HTR-8/SVneo (cell line): ENCODE measurements at places on chromosomes 11 and 22.

DNA sequence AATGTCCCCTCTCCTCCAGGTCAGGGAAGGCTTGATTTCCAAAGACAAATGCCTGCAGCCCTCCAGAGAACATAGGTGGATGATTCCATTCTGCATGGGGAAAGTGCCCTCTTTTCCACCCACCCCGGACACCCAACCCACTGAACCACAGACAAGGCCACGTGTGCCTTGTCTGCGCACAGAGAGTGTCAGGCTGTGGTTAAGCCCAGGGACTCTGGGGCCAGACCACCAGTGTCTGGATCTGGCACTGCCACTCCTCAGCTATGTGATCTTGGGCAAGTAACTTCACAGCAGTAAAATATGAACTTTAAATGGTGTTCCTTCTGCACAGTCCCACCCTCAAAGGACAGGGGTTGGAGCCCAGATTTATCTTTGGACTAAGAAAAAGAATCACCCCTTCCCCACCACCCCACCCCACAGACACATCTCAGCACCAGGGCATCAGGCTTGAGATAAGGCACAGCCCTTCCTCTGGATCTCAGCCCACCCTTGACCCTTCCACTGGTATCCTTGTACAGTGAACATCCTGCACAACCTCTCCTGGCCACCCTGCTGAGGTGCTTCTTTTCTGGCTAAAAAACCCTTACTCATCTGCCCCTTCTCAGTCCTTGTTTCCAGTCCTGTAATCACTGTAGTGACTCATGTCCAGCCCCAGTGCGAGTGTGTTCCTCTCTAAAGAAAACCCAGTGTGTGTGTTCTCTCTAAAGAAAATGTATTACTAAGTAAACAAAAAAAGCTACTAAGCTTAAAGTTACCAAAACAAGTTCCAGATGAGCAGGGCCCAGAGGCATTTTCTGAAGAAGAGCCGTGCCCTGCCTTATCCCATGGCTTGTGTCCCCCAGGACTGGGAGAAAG is 1.9 kb upstream of the PTGDR2 start:
- no peak for DNase-seq

DNA sequence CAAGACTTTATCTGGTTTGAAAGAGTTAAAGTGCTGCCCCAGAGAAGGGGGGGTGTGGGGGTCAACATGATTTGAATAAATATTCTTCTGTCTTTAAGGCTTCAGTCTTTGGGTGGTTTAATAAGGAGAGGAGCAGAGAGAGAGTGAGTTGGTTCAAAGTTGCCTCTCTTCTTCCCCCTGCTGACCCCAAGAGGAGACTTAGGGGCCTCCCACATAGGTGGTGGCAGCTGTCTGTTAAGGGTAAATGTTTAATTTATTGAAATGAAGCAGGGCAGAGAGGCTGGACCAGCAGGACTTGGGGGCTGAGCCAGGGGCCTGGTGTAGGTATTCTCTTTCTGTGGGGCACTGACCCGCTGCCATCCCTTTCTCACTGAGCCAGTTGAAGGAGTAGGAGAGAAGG is 5.5 kb downstream of the POU2F3 start:
- DNase-seq: no peak

DNA sequence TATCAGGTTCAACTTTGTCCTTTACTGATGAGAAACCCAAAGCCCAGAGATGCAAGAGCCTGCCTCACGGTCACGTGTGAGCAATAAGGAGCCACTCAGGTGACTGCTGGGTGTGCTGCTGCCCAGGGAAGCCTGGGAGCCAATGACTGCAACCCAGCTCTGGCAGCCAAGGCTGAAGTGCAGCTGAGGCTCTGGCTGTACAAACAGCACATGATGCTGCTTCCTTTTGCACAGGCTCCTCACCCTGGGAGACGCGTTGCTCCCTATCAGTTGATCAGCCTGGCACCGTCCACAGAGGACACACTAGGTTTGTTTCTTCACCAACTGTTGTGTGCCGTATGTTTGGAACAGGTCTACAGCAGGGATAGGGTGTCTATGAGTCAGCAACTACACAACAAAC is 168.7 kb downstream of the EFCAB6 start:
- DNase-seq: no peak

GRCh38 chr11:64870176-64870892 is 8.1 kb downstream of the EHD1 start:
- DNase-seq: no peak

GRCh38 chr22:22553735-22554586 is 5.1 kb downstream of the PRAME start:
- no peak for DNase-seq

DNA sequence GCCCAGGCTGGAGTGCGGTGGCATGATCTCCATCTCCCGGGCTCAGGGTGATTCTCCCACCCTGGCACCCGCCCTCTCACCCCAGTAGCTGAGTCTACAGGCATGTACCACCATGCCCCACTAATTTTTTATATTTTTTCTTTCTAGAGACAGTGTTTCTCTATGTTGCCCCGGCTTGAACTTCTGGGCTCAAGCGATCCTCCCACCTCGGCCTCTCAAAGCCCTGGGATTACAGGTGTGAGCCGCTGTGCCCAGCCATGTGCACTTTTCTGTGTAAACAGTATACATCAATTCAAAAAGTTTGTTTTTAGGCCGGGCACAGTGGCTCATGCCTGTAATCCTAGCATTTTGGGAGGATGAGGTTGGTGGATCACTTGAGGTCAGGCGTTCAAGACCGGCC is 14.7 kb downstream of the GRIK4 start:
- no peak for DNase-seq

DNA sequence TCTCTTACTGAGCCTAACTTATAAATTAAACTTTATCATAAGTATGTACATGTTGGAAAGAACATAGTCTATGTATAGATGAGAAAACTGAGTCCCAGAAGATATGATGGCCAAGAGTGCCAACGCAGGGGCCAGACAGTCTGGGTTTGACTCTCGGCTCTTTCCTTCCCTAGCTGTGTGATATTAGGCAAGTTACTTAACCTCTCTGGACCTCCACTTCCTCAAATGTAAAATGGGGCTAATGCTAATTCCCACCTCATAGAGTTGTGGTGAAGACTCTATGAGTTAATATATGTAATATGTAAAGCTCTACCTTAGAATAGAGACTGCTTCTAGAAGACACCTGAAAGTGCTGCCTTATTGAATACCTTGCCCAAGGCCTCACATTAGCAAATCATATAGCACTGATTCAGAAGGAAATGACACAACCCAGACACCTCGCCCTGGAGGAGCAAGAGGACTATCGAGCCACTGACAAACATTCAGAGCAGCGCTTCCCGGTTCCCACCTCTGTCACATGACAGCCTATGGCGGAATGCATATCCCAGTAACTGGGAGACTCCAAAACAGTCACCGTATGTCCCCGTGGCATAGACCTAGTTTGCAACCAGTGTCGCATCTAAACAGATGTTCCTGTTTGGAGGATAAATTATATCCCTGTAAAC is 11.3 kb upstream of the CCDC86 start:
- DNase-seq: no peak

DNA sequence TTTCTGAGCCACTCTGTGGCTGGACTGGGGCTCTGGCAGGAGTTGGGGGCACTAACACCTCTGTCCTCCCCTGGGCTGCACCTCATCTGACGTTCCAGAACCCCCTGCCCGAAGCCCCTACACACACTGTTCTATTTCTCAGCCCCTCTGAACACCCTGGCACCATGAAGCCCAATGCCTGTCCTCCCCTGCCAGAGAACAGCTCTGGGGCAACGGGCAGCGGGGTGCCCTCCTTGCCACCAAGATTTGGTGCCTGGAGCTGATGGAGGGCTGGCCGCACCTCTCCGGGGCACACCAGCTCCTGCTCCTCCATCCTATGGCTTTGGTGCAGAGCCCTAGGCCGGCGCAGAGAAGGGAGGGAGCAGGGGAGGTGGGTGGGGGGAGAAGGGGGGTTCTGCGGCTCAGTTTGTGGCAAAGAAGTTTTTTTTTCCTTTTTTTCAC is 16.3 kb downstream of the DUSP8 start:
- DNase-seq: no peak

- DNase-seq: no peak
Observed at GRCh38 chr11:74468058-74468457, 709 bp upstream of the KCNE3 start.

- no peak for DNase-seq
Observed at GRCh38 chr11:133966921-133967598, 10.3 kb upstream of the IGSF9B start.

- DNase-seq: no peak
Observed at GRCh38 chr11:110529043-110529442, 99.3 kb downstream of the FDX1 start.

- no peak for DNase-seq
Observed at GRCh38 chr11:73267122-73267846, 4.9 kb upstream of the P2RY6 start.

- DNase-seq: no peak
Observed at GRCh38 chr11:106785913-106786650, 232.2 kb downstream of the GUCY1A2 start.

- no peak for DNase-seq
Observed at GRCh38 chr11:121456816-121457431, 4.2 kb upstream of the SORL1-AS1 start.

- no peak for DNase-seq
Observed at GRCh38 chr11:58963551-58964104, 24.3 kb downstream of the GLYATL1 start.

GRCh38 chr11:94725097-94725496 is 43.1 kb upstream of the AMOTL1 start:
- no peak for DNase-seq

GRCh38 chr11:67387069-67387468 is 4.7 kb upstream of the RAD9A start:
- DNase-seq: no peak

DNA sequence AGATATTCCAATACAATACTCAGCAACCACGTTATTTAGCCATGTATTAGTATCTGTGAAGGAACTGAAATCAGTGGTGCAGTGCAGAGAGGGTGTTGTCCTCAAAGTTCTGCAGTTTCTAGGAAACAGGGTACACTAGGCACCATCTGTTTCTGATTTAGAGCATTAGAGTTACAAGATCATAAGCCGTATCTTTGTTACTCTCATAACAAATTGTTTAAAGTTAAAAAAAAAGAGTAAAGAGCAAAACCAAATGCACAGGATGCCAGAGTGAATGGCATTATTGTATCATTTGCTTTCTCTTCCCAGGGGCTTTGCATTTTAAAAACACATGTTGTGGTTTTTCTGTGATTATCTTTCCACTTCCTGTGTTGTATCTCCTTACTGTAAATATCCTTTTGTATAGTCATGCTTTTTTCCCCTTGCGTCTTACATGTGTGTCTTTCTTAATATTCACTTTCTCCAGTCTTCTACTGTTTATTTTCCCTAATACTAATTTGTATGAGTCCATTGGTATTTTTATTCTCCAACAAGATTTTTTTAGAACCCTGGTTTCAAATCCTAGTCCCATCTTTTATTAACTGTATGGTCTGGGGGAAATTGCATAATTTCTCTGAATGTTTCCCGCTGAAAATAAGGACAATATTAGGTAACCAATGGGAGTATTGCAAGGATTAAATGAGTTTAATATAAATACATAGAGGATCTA is 15.2 kb upstream of the NUP160 start:
- no peak for DNase-seq

GRCh38 chr11:86696004-86696403 is 23.6 kb upstream of the ME3 start:
- DNase-seq: peak; percentile 75

GRCh38 chr11:2445746-2446551 is 1.1 kb downstream of the KCNQ1 start:
- no peak for DNase-seq

- DNase-seq: no peak
Observed at GRCh38 chr11:16587670-16588069, 150.8 kb upstream of the C11orf58 start.

GRCh38 chr11:95266751-95267374 is 35.9 kb upstream of the SESN3 start:
- no peak for DNase-seq

DNA sequence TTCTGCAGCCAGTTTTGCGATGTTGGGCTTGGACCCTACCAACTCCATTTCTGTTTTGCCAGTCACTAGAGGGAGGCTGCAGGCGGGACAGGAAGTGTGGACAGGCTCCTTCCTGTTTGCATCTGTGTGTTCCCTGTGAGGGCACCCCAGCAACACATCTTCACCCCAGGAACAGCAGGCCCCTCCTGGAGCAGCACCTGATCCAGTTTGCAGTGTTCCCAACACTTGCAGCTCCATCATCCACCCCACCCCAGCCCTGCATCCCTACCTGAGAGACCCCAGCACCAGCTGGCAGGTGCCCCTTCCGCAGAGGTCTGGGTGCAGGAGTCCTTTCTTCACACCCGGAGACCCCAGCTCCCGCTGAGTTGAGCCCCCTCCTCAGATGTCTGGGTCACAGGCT is 7.4 kb upstream of the VSIG10L2 start:
- no peak for DNase-seq

DNA sequence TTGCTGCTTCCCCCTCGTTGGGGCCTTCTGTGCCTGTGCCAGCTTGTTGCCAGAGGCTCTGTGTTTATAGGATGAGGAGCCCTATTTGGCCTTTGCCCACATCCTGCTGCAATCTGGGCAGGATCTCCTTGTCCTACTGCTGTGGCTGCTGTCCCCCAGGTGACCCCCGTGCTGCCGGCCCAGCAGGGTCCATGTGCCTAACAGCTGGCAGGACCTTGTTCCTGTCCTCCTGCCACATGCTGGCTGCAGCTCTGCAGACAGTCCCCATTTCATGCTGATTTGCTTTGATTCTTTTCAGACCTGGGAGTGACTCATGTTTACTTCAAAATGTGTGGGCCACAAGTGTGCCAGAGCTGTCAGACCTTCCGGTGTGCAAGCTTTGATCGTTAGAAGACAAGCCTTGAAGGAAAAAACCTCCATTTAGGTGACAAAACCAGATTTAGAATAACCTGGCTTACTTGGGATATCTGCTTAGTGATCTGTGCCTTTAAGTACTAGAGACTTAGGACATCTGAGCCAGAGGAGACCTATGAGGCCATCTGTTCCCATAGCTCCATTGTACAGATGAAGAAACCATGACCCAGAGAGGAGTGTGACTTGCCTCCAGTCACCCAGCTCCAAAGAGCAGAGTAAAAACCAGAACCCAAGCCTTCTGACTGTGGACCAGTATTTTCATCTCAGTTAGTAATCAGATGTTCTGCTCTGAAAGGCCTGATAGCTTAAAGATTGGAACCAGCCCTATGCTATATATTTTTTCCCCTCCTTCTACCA is 11.1 kb downstream of the NAV2 start:
- peak; percentile 21 for DNase-seq

- DNase-seq: no peak
Observed at GRCh38 chr22:48346911-48347310, 1480.8 kb downstream of the BRD1 start.

- DNase-seq: no peak
Observed at GRCh38 chr11:105220121-105220520, 80.6 kb upstream of the CARD18 start.

GRCh38 chr11:130279989-130280388 is 34.7 kb downstream of the ZBTB44 start:
- DNase-seq: no peak

- DNase-seq: no peak
Observed at GRCh38 chr11:124892146-124892545, 5.5 kb downstream of the ROBO4 start.
